Activated B cell treated with CpG ODN at 0.5 μM for 24 hours (primary cell): ENCODE measurements at places on chromosomes 6 and 20.
A peak's percentile ranks its signal among the peaks of the same experiment; 100 is the strongest.

DNA sequence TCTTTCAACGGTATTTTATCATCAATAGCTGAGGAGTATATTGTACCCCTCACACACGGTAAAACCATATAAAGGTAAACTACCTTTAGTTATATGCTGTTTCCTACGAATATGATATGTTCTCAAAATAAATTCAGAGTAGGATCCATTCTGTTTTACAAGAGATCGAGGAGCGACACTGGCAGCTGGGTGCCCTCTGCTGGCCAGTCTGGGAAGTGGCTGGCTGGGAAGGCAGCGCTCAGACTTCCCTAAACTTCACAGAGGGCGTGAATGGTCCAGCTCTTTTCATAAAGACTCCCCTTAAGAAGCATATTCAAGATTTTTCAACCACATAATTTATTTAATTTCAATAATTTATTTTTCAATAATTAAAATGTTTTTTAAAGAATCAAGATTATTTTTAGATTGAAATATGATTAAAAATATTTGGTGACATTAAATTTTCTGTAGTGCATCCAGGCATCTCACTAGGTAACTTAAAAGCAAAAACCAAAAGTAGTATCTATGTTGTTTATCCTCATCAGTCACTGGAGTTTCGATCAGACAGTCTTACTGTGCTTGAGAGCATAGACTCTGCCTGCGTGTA lies 187.5 kb upstream of the PDE10A start:
- peak; percentile 42 for DNase-seq

- no peak for DNase-seq
These were observed 135.4 kb upstream of the ECI2 start for GRCh38 chr6:4270776-4271175.

GRCh38 chr6:89351671-89352277 lies 748 bp downstream of the UBE2J1 start:
- DNase-seq = no peak

GRCh38 chr20:37515876-37516275 lies 5.2 kb upstream of the NNAT start:
- DNase-seq = peak; percentile 4

DNA sequence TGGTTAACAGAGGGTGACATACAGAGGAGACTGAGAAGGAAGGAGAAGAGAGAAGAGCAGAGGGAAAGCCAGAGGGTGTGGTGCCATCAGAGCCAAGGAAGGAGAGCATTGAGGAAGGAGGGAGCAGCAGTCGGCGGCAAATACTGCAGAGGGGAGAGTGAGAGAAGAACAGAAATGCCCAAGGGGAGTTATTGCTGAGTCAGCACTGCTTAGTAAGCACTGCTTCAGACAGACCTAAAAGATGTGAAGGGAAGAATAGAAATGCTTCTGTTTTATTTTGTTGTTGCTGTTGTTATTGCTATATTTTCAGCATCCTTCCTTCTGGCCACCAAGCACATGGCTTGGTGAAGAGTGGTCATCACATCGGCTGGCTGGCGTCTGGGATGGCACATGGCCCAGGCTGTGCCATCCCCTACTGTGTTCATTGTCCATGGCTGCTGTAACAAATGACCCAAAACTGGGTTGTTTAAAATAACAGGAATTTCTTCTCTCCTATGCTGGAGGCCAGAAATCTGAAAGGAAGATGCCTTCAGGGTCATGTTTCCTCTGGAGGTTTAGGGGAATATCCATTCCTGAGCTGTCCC lies 204.1 kb upstream of the CNR1 start:
- DNase-seq = no peak

DNA sequence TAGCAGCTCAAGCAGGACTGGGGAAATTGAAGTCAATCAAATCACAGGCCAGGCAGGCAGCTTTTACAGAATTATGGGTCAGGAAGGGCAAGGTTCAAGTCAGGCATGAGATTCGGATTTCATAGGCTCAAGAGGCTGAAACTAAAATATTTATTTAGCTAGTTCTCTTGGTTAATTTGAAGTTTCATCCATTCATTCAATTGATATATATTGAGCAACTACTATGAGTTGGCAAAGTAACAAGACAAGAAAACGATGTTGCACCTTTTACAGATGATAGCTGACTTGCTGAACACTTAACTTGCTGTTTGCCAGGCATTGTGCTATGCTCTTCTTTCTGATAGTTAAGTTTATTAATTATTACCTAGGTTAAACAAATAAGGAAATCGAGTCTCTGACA lies 20.5 kb upstream of the ASCC3 start:
- no peak for DNase-seq

DNA sequence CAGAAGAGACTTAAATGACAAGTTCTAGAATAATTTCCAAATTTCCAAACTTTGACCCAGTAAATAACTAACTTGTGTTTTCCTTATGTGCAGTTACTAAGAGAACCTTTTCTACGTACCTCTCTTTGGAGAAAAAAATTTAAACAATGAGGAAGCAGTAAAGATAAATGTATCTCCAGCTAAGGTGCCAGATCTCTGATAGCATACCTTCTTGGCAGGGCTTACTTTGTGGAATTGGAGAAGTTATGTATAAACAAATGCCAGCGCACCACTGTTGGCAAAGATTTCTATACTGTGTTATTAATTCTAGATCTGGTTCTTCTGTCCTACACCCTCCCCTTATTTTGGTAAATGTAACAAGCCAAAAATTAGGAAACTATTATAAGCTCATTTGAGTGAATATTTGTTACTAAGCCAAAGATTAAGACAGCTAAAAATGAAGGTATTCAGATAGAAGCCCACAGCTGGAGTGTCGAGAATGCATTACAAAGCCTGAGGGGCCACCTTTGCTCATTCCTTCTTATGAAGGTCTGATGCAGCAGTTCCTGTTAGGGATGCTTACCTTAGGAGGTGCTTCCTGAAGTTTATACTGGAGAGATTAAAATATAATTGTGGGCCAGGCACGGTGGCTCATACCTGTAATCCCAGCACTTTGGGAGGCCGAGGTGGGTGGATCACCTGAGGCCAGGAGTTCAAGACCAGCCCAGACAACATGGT lies 373.1 kb upstream of the SOX4 start:
- DNase-seq = no peak

- no peak for DNase-seq
These were observed 57.4 kb upstream of the PSMF1 start for GRCh38 chr20:1060985-1061384.

GRCh38 chr6:134508862-134509498 lies 191.1 kb upstream of the SGK1 start:
- DNase-seq = no peak

- DNase-seq = no peak
These were observed 577.5 kb downstream of the PTPRT start for GRCh38 chr20:42611889-42612837.

- DNase-seq = no peak
These were observed 14.8 kb upstream of the NNAT start for GRCh38 chr20:37506152-37506725.

DNA sequence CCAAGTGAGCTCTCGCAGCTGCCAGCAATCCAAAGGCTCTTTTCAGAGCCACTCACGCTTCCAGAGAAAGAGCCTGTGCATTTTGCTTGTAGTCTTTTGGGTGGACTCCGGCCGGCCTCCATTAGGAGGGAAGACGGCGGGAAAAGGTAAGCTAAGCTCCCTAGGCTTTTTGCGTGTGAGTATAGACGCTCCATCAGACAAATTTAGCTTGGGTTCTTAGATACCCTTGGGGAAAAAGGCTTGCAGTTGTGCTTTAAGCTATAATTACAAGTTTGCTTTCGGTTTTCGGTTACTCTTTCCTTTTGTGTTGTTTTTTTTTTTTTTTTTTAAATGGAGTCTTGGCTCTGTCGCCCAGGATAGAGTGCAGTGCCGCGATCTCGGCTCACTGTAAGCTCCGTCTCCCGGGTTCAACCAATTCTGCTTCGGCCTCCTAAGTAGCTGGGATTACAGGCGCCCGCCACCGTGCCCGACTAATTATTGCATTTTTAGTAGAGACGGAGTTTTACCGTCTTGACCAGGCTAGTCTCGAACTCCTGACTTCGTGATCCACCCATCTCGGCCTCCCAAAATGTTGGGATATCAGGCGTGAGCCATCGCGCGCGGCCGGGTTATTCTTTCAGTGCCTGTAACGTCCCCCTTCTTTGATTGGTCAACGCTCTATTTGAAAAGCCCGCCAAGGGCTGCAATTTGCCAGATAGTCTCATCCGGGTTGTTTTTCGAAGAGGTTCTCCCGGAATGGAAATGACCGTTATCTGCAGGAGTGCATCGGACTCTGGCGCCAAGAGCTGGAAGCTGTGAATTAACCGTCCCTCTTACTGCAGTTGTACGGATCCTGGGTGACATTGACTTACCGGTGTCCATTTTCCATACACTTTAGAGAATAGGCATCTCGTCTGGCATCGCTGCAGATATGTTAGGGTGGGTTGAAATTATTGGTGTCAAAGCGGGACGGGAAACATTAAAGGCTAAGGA lies 18.1 kb downstream of the OR2B2 start:
- DNase-seq = peak; percentile 58

GRCh38 chr20:54221996-54222890 lies 14.4 kb downstream of the PFDN4 start:
- DNase-seq = no peak

DNA sequence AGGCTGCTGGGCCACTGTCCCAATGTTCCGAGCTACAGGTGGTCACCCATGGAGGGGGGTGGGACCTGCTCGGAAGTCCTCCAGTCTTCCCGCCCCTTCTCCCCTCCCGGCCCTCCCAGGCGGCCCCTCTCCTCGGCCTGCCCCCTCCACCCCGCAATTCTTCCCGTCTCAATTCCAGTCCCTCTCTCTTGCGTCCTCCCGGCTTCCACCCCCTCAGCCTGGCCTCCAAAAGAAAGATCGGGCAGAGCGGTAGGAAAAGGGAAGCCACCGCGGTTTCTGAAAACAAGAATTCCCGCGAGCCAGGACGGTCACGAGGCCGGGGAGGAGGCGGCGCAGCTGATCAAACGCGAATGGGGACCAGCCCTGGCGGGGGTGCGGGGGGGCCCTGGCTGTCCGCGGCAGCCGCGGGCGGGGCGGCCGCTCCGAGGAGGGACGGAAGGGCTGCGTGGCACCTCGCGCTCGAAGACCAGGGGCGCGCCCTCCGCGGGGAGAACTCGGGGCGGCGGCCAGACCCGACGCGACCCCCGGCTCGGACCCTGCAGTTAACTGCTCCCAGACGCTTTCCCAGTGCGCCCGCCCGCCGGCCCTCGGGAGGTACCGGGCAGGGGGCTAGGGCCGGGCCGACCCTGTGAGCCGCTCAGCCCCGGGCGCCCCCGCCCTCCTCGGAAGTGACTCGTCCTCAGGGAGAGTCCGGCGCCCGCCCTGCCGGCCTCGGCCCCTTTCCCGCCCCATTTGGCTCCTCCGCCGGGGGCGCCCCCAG lies 1.0 kb downstream of the PXDC1 start:
- peak; percentile 46 for DNase-seq
